CD8-positive, alpha-beta memory T cell (primary cell): ENCODE measurements at places on chromosomes 12 and 14. TPM values are rescaled to one million over a fixed set of nuclear protein-coding genes. Genes with fewer than 3 reads are reported as not detected.

TNFAIP2 gene
- 1.4 TPM for total RNA-seq

ANKS1B gene
- 0.60 TPM for total RNA-seq

LHX5 gene
- not detected for total RNA-seq

LRFN5 gene
- total RNA-seq = not detected

TMEM260 gene
- 10.8 TPM for total RNA-seq

DACT1 gene
- total RNA-seq = 0.15 TPM

RND1 gene
- 2.6 TPM for total RNA-seq

DNA sequence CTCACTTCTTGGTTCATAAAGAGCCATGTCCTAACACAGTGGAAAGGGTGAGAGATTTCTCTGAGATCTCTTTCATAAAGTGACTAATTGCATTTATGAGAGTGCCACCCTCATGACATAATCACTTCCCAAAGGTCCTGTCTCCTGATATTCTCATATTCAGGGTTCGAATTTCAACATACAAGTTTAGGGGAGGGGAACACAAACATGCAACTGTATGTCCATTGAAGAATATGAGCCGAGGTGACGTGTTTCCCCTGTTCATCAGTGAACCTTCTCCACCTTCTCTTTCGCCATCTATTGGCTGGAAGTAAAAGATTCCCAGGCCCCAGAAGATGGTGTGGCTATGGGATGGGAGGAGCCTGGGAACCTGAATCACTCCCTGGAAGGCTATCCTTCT is 354.2 kb upstream of the ATP2B1 start:
- no peak overlapping the region for H3K4me3 ChIP-seq
- no peak overlapping the region for H3K27ac ChIP-seq
- no peaks in the 10 kb centered on the region for H3K36me3 ChIP-seq
- no peaks in the 10 kb centered on the region for H3K27me3 ChIP-seq

DNA sequence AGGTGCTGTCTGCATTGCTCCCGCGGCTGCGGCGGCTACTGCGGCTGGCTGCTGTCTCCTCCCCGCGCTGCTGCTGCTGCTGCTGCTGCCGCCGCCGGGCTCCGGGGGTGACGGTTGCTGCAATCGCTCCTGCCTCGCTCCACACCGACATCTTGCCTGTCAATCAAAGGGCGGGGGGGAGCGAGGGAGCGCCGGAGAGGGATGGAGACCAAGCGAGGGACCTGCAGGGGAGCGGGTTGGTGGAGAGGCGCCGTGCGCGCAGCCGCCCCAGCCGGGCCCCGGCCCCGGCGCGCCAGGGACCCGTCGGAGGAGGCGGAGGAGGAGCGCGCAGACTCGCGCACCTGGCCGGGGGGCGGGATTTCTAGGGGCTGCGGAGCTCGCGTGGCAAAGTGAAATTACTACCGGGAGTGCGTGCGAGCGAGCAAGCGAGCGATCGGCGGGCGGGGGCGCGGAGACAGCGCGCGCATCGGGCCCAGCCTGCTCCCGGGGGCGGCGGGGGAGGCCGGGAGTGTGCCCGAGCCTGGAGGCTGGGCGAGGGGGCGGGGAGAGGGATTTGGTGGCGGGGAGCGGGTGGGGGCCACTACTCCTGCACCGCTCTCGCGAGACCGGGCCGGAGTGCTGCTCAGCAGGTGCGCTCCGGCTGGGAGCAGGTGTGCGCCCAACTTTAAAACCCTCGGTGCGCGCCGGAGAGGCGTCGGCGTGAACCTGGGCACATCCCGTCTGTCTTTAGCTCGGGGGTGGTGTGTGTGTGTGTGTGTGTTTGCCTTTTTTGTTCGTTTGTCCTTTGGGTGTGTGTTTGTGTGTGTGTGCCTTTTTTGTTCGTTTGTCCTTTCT is at the start of gene KSR2:
KSR2 (minus strand) TSS at position 165 of the 834 bp plus-strand sequence. CDS start 735 bp downstream, outside the sequence.
- peaks cover 11% of the 10 kb centered on the region for H3K27me3 ChIP-seq
- DNase-seq = no peak
- no peak within 1 kb of the TSS for H3K4me3 ChIP-seq
- no peaks in the 10 kb centered on the region for H3K4me1 ChIP-seq
- H3K36me3 ChIP-seq = no peaks in the 10 kb centered on the region

- no peaks in the 10 kb centered on the region for H3K27me3 ChIP-seq
- DNase-seq = no peak
- no peak overlapping the region for H3K27ac ChIP-seq
- no peak overlapping the region for H3K4me3 ChIP-seq
- no peaks in the 10 kb centered on the region for H3K4me1 ChIP-seq
These were observed 24.3 kb downstream of the CEP170B start for GRCh38 chr14:104889375-104889757.

DNA sequence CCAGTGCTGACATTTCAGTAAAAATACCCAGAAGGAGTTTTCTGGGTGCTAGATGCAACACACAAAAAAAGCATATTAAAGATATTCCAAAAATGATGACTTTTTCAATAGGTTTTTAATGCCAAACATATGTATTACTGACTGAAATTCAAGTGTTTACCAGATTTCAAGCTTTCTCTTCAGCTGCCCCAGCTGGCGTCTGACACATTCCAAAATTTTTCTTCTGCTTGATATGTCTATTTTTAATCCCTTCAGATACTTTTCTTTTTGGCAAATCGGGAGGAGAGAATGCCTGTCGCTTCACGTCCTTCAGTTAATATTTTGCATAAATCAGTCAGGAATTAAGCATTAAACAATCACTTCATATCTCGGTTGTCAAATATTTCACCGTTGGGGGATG is 7.1 kb upstream of the CCDC60 start:
- H3K36me3 ChIP-seq = no peaks in the 10 kb centered on the region
- H3K27ac ChIP-seq = no peak overlapping the region
- no peaks in the 10 kb centered on the region for H3K4me1 ChIP-seq
- no peak overlapping the region for H3K4me3 ChIP-seq
- no peak for DNase-seq

- no peak overlapping the region for H3K27ac ChIP-seq
- DNase-seq = no peak
- no peaks in the 10 kb centered on the region for H3K27me3 ChIP-seq
These were observed 58.9 kb upstream of the FSCB start for GRCh38 chr14:44565968-44566367.

DNA sequence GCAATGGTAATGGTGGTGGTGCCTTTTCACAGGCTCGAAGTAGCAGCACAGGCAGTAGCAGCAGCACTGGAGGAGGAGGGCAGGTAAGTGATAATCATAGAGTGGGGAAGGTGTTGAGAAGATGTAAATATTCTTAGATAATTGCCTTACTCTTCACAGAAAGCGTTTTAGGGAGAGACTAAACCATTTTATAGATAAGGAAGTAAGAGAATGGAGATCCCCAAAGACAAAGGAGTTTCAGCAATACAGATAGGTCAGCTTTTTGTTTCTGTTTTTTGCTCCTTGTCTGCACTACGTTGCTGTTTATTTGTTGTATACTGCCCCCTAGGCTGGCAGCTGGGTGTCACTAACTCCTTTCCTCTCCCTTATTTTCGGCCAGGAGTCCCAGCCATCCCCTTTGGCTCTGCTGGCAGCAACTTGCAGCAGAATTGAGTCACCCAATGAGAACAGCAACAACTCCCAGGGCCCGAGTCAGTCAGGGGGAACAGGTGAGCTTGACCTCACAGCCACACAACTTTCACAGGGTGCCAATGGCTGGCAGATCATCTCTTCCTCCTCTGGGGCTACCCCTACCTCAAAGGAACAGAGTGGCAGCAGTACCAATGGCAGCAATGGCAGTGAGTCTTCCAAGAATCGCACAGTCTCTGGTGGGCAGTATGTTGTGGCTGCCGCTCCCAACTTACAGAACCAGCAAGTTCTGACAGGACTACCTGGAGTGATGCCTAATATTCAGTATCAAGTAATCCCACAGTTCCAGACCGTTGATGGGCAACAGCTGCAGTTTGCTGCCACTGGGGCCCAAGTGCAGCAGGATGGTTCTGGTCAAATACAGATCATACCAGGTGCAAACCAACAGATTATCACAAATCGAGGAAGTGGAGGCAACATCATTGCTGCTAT is 2.0 kb downstream of the SP1 start:
- H3K36me3 ChIP-seq = peaks cover 26% of the 10 kb centered on the region
- H3K27ac ChIP-seq = peak overlapping the region; percentile 57
- no peaks in the 10 kb centered on the region for H3K27me3 ChIP-seq
- H3K4me1 ChIP-seq = peaks cover 56% of the 10 kb centered on the region
- peak overlapping the region; percentile 36 for H3K4me3 ChIP-seq
- peak; percentile 37 for DNase-seq

- H3K36me3 ChIP-seq = peaks cover 75% of the 10 kb centered on the region
- peaks cover 94% of the 10 kb centered on the region for H3K4me1 ChIP-seq
- no peaks in the 10 kb centered on the region for H3K27me3 ChIP-seq
- peak overlapping the region; percentile 61 for H3K4me3 ChIP-seq
- DNase-seq = no peak
These were observed 56.5 kb downstream of the DAD1 start for GRCh38 chr14:22532345-22533056.

GRCh38 chr12:60194678-60195077 is 598.8 kb downstream of the SLC16A7 start:
- no peaks in the 10 kb centered on the region for H3K27me3 ChIP-seq
- H3K4me1 ChIP-seq = no peaks in the 10 kb centered on the region
- no peak overlapping the region for H3K27ac ChIP-seq
- no peak overlapping the region for H3K4me3 ChIP-seq
- no peak for DNase-seq

- no peak overlapping the region for H3K4me3 ChIP-seq
- no peaks in the 10 kb centered on the region for H3K27me3 ChIP-seq
- no peaks in the 10 kb centered on the region for H3K4me1 ChIP-seq
- no peak for DNase-seq
These were observed 90.9 kb downstream of the ACTN1 start for GRCh38 chr14:68888025-68888850.

- DNase-seq = no peak
- no peaks in the 10 kb centered on the region for H3K27me3 ChIP-seq
- peak overlapping the region; percentile 16 for H3K27ac ChIP-seq
These were observed 46.8 kb upstream of the DLK1 start for GRCh38 chr14:100679707-100680438.

DNA sequence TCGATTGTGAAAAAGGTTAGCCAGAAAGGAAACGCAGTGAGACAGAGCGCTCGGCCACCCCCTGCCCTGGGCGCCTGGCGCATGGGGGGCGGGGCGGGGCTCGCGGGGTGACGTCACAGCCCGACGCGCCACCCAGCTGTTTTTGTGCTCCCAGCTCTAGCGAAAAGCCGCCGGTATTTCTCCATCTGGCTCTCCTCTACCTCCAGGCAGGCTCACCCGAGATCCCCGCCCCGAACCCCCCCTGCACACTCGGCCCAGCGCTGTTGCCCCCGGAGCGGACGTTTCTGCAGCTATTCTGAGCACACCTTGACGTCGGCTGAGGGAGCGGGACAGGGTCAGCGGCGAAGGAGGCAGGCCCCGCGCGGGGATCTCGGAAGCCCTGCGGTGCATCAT is at the start of gene GABARAPL1:
GABARAPL1 (plus strand) TSS at position 139 of the 393 bp plus-strand sequence; CDS start at position 392, 253 bp downstream.
- peak within 1 kb of the TSS; percentile 56 for H3K4me3 ChIP-seq

DNA sequence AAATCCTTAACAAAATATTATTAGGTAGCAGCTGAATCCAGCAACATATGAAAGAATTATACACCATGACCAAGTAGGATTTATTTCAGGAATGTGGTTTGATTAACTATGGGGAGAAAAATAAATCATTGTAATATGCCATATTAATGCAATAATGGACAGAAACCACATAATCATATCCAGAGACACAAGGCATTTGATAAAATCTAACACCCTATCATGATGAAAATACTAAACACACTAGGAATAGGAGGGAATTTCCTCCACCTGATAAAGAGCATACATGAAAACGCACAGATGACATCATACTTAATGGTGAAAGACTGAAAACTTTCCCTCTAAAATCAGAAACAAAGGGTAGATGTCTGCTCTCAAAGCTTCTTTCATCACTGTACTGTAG is 238.9 kb downstream of the PHLDA1 start:
- DNase-seq = no peak
- H3K27me3 ChIP-seq = no peaks in the 10 kb centered on the region
- no peaks in the 10 kb centered on the region for H3K4me1 ChIP-seq
- no peak overlapping the region for H3K4me3 ChIP-seq
- H3K36me3 ChIP-seq = no peaks in the 10 kb centered on the region
- no peak overlapping the region for H3K27ac ChIP-seq
